ENCODE measurements at places on chromosomes 2 and 18. TPM values are rescaled to one million over a fixed set of nuclear protein-coding genes. Genes with fewer than 3 reads are reported as not detected.

Gene CCBE1
- 1.6 TPM for total RNA-seq

Gene PDE11A
- total RNA-seq: 3.2 TPM

Gene POTEF
- not detected for total RNA-seq

Gene ALPG
- total RNA-seq: 8.1 TPM

- no peak for DNase-seq
Measured at GRCh38 chr18:31219395-31219794, 56.7 kb upstream of the DSC1 start.

DNA sequence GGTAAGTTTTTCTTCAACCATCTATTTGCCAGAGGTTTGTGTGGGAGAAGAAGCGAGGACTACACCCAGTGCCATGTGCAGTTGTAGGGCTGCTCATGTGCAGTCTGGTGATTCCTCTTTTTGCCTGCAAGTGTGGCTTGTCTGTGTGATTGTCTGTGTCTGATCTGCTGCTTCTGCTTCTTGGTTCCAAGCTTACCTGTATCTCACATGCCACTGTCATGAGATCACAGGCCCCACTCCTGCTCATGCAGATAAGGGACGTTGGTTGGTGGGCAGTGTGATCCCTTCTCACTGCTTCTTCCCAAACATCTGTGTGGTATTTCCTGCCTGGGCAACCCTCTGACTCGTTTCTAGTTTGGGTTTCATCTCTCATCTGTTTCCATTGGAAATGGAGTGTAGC, 27.1 kb downstream of the RRM2 start:
- no peak for DNase-seq

- no peak for DNase-seq
Measured at GRCh38 chr2:101758001-101758400, 60.5 kb downstream of the MAP4K4 start.

Data from mucosa of descending colon (tissue), 3 donors.